Ecto neural progenitor cell (in vitro differentiated cells): ENCODE measurements at places on chromosomes 6 and 20.

DNA sequence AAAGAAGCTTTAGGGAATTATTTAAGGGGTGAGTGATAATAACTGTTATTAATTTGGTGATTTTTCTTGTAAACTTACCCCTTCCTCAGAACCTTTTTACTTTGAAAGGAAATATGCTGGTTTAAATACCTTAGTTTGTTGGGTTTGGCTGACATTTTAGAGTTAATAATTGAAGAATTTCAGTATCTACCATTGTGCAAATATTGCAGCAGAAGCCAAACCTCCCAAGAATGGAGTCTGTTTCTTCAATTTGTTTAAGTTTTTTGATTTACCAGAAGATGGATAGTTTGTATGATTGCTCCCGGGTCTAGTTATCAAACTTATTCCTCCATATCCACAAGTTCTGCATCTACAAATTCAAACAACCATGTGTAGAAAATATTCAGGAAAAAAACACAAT is 77.1 kb downstream of the ATRN start:
- DNase-seq: no peak

GRCh38 chr6:165098165-165098564 is 211.2 kb downstream of the C6orf118 start:
- DNase-seq: no peak

DNA sequence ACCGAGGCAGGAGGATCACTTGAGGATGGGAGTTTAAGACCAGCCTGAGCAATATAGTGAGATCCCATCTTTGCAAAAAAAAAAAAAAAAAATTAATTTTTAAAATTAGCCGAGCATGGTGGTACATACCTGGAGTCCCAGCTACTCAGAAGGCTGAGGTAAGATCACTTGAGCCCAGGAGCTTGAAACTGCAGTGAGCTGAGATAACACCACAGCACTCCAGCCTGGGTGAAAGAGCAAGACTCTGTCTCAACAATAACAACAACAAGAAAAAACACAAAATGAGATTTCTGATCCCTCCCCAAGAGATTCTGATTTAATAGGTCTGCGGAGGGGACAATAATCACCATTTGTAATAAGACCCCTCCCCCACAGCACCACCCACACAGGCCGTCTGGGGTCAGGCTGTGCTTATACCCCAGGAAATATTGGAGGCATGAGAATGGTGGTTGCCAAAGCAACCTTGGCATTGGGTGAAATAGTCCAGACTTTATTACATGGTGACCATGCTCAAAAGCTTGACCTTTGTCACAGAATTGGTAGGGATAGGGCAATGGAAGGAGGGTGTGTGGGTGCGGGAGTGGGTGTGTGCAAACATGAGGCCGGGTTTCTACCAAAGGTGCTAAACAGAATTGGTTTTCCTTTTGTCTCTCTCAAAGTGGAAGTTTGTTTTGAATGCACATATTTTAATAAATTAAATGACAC is 24.4 kb upstream of the ADTRP start:
- no peak for DNase-seq

DNA sequence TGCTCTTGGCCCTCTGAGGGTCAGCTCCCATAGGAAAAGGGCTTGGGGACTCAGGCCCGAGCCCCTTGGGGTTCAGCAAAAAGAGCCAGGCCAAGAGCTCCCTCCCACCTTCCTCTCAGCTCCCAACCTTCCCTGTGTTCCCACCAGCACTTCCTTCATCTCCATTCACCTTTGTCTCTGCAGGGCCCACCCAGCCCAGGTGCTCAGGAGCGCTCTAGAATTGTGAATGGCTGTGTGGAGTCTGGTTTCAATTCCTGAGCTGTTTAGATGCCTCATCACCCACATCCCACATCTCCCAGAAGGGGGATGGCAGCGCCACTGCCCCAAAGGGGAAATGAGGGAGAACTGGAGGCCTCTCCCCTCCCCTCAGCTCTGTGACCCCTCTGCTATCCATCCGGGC is 7.7 kb downstream of the GRM4 start:
- no peak for DNase-seq

GRCh38 chr6:13120483-13121482 is 207.6 kb downstream of the TBC1D7 start:
- no peak for DNase-seq

DNA sequence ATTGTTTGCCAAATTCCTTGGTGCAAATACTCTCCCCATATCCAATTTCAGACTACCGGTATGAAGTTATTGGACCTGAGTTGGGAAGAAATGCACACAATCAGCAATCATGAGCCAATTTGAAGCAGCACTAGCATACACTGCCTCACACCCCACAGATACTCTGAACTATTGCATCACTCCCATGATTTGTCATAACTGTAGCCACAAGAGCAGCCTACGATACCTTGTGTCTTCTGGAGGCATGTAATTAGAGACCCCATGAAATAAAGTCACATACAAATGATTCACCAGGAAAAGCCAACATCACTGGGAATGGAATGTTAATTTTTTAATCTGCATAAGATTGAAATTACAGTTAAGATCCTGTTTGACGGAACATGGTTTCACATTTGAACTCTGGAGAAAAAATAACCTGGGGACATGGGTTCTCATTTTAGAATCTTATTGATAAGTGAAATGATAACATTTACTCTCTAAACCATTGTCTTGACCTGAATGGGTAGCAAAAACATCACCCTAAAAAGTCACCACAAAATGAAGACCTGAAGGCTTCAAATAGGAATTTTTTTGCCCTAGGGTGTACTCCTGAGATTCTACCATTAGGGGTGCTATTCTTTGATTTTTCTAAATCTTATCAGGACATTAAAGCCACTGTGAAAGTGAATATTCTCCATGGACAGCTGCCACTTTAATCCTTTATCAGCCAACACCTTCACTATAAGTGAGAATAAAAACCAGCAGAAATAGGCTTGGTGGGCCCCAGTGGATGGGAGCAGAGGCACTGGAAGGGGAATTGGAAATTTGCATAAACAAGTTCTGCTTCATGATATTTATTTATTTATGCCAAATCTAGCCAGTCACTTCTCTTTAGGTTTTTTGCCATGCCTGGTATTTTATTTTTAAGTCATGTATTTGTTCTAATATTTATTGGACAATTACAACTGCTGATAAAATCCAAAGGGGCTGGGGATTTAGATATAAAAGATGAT is 34.5 kb upstream of the HBS1L start:
- DNase-seq: no peak

GRCh38 chr20:59648466-59649070 is 44.2 kb downstream of the PHACTR3 start:
- peak; percentile 9 for DNase-seq

DNA sequence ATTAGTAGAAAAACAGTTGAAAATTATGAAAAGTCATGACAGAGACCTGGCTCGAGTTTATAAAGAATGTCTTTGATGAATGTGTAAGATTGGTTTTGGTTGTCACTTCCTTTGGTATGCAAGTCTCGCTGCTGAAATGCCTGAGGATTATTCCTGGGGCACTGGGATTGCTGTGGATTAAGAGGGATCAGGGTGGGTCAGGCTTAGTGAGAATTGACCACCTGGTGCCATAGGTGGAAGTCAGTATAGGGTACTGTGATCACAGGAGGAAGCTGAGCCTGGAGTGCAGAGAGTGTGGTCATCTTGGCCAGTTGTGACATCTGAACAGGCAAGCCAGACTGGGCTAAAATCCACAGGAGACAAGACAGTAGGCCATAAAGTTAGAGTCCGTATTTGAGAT is 34.9 kb downstream of the CEP43 start:
- DNase-seq: no peak

GRCh38 chr6:40563111-40563510 is 24.1 kb downstream of the LRFN2 start:
- DNase-seq: no peak

- DNase-seq: no peak
Measured at GRCh38 chr20:48758206-48758820, 69.5 kb downstream of the PREX1 start.

DNA sequence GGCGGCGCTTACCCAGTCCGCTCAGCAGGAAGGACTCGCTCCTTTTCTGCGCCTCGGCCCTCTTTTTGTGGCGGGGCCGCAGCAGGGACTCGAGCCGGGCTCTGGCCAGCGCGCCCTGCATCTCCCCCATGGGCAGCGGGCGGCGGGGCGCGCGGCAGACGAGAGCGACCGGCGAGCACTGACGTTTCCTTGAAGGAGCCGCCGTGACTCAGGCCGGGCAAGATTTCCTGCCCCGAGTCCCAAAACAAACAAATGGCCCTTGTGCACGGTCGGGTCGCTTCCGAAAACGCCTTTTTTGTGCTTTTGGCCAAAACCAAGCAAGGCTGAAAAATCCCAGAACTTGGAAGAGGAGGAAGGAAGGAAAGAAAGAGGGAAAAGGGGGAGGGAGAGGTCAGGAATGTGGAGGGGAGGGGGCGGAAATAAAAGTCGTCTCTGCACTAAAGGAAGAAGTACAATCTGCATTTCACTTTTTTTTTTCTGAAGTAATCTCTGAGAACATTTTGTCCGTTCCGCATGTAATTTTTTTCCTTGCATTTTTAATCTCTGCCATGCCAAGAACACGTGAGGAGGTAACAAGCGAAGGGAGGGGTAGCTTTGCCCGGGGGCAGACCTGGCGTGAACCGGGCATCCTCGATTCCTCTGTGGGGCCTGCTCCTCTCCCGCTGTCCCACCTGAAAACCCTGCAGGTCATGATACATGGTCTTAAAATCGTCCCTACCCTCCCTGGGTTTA is 123.3 kb upstream of the SLC2A12 start:
- no peak for DNase-seq

- DNase-seq: no peak
Measured at GRCh38 chr20:50335105-50335504, 144.5 kb downstream of the CEBPB start.

DNA sequence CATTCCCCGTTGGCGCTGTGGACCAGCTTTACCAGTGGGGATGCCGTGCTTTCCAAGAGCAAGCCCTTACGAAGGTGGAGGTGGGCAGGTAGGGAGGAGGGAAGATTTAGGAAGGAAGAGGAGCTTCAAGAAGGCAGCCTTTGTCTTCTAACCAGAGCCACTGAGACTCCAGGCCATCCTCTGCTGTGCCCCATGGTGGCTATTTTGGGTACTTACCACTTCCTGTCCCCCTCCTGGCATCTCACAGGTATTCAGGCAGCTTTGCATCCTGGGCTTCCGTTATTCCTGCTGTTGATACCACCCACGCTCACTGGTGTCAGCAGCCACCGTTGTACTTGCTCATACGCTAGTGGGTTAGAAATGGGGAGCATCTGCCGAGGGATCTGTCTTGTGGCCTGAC is 22.9 kb downstream of the ERMARD start:
- DNase-seq: no peak

- no peak for DNase-seq
Measured at GRCh38 chr6:38273325-38273724, 366.4 kb downstream of the BTBD9 start.

DNA sequence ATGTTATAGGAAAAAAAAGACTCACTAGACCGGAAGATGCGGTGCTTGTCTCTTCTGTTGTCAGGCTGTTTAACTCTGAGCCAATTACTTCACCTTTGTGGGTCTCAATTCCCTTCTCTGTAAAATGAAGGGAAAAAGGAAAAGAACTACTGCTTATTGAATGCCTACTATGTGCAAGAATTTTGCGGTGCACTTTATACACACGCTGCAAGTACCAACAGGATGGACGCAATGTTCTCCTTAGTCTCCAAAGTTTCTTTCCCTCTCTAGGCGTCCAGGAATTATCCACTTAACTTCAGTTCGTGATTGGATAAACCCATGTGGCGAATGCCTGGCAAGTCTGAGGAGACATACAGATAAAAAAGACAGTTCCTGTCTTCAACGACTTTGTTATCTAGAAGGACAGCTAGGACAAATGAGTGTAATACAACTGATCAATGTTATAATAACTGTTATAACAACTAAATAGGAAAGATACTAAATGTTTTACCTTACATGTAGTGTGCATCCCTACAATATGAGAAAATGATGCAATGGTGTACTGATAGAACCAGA is 69.0 kb upstream of the JARID2 start:
- DNase-seq: no peak

GRCh38 chr6:114346451-114346850 is 3.6 kb upstream of the HS3ST5 start:
- no peak for DNase-seq

DNA sequence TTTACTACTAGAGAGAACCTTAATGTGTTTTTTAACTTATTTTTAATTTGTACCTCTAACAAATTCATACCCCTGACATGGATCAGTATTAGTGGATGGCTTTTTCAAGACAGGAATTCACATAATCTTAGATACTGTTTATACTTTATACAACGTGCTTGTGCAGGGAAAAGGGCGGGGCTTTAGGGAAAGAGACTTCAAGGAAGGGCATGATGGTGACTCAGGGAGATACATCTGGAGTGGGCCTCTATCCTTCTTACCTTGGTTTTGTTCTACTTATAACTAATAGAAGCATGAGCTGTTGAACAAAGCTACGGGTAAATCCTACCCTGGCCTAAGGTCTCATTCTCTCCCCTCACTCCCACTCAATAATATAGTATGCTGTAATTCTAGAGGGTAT is 160.8 kb downstream of the C6orf58 start:
- DNase-seq: no peak
